NCI-H524 (cell line): ENCODE measurements at places on chromosomes 12 and 14.

- DNase-seq, result no peak
Measured at GRCh38 chr12:115598871-115599811, 678.4 kb downstream of the MED13L start.

DNA sequence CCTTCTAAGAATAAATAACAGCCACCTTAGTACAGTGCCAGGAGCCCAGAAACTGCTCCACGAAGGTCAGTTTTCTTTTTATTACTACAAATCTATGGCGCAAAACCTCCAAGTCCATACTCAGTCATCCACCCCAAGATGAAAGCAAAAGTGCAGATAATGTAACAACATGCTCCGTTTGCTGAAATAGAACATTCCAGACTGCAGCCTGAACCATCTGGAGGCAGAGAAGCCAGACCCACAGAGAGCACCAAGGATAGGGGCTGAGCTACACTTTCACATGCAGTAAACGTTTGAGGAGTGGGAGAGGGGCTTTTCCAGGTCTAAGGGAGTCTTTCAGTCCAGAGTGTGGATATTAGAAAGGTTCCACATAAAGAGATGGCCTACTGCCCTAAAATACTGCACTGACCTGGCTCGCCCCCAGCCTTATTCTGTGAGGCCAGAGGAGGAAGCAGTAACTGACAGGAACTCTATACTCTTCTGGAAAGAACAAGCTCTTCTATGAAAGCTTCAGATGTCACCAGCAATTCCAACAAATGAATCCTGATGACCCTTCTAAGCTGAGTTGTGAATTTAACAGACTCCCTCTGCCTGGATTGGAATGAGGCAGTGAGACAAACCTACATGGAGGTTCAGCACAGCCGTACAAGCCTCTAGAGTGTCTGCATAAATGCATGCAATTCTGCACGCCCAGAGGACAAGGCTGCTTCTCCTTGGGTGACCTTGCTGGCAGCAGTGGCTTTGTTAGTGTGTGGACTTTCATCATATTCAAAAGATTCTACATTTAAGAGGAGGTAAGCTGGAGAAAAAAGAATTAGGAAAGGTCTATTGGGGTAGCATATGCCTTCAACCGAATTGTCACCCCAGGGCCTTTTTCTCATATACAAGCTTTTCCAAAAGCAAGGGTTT is 153.9 kb upstream of the EGLN3 start:
- no peak for DNase-seq

GRCh38 chr14:22464422-22465142 is 124.4 kb downstream of the DAD1 start:
- no peak for DNase-seq

GRCh38 chr14:22047115-22047514 is 373.5 kb upstream of the OR4E1 start:
- DNase-seq, result no peak

GRCh38 chr12:123801573-123802178 is 39.6 kb downstream of the DNAH10 start:
- DNase-seq, result no peak
